ENCODE measurements at places on chromosomes 7 and 10. TPM values are rescaled to one million over a fixed set of nuclear protein-coding genes. Genes with fewer than 3 reads are reported as not detected.

RALA gene
- 82.2 TPM for total RNA-seq

PIK3AP1 gene
- total RNA-seq, result 0.33 TPM

ABLIM1 gene
- 198 TPM for total RNA-seq

C10orf71 gene
- not detected for total RNA-seq

TMEM229A gene
- total RNA-seq, result not detected

PLEKHS1 gene
- total RNA-seq, result under 0.01 TPM

OR2A42 gene
- not detected for total RNA-seq

TMED4 gene
- total RNA-seq, result 87.9 TPM

CYP2C19 gene
- not detected for total RNA-seq

CC2D2B gene
- 0.86 TPM for total RNA-seq

RAB18 gene
- total RNA-seq, result 42.1 TPM

NYAP1 gene
- 4.6 TPM for total RNA-seq

VAX1 gene
- total RNA-seq, result not detected

UCMA gene
- total RNA-seq, result not detected

LIPK gene
- total RNA-seq, result not detected

EN2 gene
- not detected for total RNA-seq

ANK3 gene
- 5.2 TPM for total RNA-seq

DDC gene
- total RNA-seq, result not detected

PVRIG gene
- not detected for total RNA-seq

ZNF488 gene
- 0.10 TPM for total RNA-seq

ERCC6 gene
- 39.8 TPM for total RNA-seq

CARD11 gene
- 3.5 TPM for total RNA-seq

H2BK1 gene
- not detected for total RNA-seq

IFRD1 gene
- total RNA-seq, result 32.7 TPM

BICC1 gene
- total RNA-seq, result 0.48 TPM

TAS2R3 gene
- 0.98 TPM for total RNA-seq

SPDYE9 gene
- not detected for total RNA-seq

NRAP gene
- total RNA-seq, result not detected

CFAP70 gene
- 0.29 TPM for total RNA-seq

NANOS1 gene
- 0.48 TPM for total RNA-seq

CD36 gene
- 4.9 TPM for total RNA-seq

CCL24 gene
- not detected for total RNA-seq

ABCA13 gene
- total RNA-seq, result under 0.01 TPM

EBF3 gene
- total RNA-seq, result 22.2 TPM

SLIT1 gene
- not detected for total RNA-seq

ANXA7 gene
- 91.5 TPM for total RNA-seq

CAMK2G gene
- total RNA-seq, result 30.5 TPM

RNF32 gene
- not detected for total RNA-seq

SP8 gene
- not detected for total RNA-seq

ADCK2 gene
- total RNA-seq, result 24.2 TPM

ASB15 gene
- total RNA-seq, result not detected

CRHR2 gene
- total RNA-seq, result not detected

TEX36 gene
- total RNA-seq, result not detected

OR2A5 gene
- not detected for total RNA-seq

FGL2 gene
- under 0.01 TPM for total RNA-seq

LRRC4 gene
- 2.3 TPM for total RNA-seq

FAM180A gene
- not detected for total RNA-seq
